ENCODE measurements at places on chromosomes 2 and 18.

GRCh38 chr2:235596272-235596671, 102.4 kb downstream of the AGAP1 start:
- no peak for DNase-seq

DNA sequence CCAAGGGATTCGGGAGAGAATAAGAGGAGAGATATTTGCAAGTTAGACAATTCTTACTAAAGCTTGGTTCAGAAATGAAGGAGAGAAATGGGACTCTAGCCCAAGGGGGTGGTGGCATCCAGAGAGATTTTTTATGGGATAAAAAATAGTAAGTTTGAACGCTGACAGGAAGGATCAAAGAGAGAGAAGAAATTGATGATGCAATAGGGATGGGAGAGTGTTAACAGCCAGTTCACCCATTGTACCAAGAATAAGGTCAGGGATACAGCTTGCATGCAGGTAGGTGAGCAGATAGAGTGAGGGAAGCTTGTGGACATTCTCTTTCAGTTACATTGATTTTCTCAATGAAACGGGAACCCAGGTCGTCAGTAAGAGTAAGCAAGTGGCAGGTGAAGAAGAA, 1.2 kb upstream of the ARHGAP25 start:
- DNase-seq: no peak

DNA sequence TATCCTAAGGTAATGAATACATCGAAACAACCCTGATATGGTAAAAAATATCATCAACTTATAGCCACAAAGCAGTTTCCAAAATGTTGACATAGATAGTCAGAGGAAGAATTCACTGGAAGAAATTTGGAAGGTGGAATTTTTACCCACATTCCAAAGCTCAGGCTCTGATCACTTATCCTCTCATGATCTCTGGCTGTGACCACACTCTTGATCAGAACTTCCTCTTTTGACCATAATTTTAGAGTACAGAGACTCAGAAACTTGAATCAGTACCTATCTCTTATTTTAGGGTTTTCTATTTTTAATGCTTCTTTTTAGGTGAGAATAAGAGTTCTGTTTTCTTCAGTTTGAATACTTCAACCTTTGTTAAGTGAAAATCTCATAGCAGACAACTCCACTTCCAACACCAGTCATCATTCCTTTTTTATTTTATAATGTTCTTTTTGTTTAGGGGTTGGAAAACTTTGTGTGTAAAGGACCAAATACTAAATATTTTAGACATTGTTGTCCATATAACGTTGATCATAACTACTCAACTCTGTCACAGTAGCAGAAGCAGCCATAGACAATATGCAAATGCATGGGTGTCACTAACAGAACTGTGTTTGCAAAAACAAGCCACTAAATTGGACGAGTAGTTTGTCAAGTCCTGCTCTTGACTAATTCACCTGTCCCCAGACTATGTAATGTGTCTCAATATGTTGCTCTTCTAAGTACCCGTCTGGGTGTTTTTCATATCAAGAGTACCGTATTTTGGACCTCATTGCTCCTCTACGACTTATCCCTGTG, 891.6 kb upstream of the CRIM1 start:
- DNase-seq: no peak

DNA sequence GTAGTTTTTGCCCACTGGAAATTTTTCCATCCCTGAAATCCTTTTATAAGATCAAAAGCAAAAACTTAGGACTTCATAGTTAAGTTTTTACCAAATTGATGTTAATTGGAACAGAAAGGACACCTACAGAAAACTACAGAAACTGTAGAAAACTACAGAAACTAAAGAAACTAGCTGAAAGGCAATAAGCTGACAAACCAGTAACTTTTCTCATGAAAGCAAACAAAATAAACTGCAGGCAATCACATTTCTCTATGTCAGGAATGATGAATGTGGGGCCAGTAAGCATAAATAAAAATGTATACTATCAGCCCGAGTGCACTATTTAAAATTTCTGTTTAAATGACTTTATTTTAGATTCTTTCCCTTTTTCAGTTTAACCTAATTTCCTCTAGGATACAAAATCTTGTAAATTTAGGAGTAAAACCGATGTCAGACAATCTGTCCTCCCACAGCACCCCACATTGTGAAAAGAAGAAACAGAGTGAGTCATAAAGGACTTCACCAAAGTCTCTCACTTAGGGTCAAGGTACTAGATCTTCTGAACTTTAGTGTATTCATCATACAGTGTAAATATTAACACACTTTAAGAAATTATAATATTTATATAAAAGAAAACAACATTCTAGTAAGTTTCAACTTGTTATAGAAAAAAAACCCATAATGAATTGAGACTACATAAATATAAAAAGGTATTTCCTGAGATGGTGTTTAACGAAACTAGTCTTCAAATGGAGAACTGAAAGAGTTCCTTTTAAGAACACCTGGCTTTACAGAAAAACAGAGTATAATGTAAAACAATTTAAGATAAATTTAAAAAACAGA, 46.6 kb downstream of the USP40 start:
- peak; percentile 45 for DNase-seq

DNA sequence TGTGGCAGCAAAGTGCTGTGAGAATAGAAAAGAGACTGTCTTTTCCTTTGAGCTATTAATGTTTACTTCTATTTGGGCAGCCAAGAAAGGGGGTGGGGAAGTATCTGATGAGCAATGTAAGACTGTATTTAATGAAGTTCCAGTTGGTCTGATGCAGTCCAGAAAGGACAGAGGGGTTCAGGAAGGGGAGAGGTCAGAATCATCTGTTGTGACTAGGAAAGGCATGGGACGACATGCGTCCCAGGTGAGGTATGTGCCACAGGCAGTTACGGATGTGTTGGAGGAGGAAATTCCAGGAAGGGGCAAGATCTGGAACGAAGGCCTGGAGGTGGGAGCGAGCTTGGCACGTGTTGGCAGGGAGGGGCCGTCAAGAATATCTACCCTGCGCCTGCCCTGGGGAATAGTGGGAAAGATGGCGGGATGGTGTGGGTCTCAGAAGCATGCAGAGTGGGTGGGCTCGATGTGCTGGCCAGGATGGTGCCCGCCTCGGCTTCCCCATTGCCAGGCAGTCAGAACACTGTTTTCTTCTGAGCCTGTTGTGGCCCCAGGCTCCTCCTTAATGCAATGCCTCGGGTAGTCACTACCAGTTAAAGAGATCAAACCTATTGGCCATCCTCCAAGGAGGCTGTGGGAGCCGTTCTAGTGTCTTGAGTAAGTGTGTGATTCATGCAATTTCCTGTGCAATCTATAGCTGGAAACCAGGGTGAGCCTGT, 57.8 kb upstream of the TXNDC2 start:
- peak; percentile 66 for DNase-seq

GRCh38 chr2:235836491-235836911, 331.7 kb downstream of the GBX2 start:
- DNase-seq: no peak

DNA sequence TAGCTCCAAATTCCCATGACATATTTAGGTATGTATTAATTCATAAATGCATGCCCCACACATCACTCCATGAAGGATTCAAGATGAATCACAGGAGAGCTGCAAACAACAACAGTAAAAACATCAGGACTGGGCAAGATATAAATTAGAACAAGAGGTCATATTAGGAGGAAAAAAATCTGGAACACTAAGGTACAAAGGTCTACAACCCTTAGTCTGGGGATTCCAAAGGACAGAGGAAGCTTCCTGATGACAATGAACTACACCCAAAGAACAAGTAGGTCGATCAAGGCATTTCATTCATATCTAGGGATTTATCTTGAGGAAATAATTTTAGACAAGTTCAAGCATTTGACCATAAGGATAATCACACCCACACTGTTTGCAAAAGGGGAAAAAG, 14.5 kb downstream of the VPS4B start:
- no peak for DNase-seq

Data from RPMI8226 (cell line).